ENCODE measurements at places on chromosomes 3 and 15.

DNA sequence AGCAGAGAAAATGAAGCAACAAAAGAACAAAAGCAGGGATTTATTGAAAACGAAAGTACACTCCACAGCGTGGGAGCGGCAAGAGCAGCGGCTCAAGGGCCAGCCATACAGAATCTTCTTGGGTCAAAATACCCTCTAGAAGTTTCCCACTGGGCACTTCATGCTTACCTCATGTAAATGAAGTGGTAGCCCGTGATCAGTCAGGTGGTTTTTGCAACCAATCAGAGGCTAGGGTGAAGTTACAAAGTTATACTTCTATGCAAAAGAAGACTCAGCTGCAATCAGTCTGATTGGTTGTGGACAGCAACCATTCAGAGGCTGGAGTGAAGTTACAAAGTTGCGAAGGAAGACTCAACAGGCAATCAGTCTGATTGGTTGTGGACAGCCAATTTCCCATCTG, 37.8 kb upstream of the TRH start:
- DNase-seq = no peak

DNA sequence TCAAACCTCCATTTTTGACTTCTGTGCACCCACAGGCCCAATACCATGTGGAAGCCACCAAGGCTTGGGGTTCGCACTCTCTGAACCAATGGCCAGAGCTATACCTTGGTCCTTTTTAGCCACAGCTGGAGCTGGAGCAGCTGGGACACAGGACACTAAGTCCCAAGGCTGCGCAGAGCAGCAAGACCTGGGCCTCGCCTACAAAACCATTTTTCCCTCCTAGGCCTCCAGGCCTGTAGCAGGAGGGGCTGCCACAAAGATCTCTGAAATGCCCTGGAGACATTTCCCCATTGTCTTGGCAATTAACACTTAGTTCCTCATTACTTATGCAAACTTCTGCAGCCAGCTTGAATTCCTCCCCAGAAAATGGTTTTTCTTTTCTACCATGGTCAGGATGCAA, 81.3 kb downstream of the ZMAT3 start:
- DNase-seq = no peak

DNA sequence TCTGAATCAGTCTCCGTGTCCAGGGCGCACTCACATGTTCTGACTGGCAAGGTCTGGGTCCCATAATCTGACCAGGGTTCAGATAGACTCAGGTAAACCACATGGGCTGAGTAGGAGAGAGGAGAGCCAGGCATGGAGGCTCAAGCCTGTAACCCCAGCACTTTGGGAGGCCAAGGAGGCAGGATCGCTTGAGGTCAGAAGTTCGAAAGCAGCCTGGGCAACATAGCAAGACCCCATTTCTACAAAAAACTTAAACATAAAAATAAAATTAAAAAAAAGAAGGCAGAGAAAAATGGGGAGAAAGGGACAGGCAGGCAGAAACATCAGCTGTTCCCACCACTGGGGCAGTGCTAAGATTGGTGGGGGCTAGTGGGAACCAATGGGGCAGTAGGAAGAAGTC, 5.4 kb downstream of the TMEM43 start:
- no peak for DNase-seq

DNA sequence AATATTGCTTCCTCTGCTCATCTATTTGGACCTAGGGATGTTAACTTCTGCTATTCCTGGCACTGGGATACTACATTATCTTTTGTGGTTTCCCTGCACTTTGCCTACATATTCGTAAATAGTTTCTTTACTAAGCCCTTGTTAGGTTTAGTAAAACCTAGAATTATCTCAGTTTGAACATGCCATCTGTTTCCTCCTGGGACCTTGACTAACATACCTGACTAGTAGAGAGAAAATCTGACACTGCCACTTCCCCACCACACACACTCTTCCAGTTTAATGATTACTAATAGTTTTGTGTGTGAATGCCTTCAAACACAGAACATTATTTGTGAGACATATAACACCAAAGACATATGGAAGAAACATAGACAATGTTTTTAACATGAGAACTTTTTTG, 28.2 kb upstream of the SOX2 start:
- DNase-seq = no peak
